ENCODE measurements at places on chromosomes 13 and 19.

DNA sequence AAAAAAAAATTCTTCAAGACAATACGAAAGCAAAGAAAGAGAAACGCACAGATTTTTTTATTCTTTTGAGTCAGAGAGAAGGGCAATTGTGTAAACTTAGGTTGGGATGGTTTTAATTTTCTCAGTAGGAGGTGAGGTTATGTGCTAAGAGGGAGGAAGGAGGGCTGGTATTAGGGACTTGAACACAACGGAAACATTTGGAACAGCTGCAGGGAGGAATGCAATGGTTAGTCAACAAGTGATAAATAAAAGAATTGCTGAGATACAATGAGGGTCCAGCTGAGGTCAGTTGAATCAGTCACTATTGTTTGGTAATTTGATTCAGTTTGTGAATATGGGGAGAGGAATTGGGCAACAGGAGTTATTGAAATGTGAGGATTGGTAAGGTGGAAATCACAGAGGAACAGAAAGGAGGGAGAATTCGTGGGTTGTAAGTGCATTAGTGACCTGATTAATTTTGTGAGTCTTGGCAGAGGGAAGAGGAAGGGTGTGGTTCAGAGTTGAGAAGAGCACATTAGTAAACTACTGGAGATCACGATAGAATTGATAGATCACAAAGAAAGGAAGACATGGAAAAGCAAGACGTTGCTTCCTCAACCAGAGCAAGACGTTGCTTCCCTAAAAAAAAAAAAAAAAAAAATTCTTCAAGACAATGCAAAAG lies 499.5 kb upstream of the SPRY2 start:
- no peak for ATAC-seq

GRCh38 chr13:100526318-100527000 lies 62.1 kb downstream of the GGACT start:
- ATAC-seq = no peak

- ATAC-seq = no peak
Observed at GRCh38 chr13:41460074-41460465, 2.7 kb downstream of the RGCC start.

GRCh38 chr13:41018602-41018948 lies 541 bp downstream of the ELF1 start:
- ATAC-seq = no peak

- ATAC-seq = no peak
Observed at GRCh38 chr13:20983386-20983785, 78.0 kb downstream of the LATS2 start.

- ATAC-seq = peak; percentile 88
Observed at GRCh38 chr19:41000310-41000737, 9.2 kb downstream of the CYP2B6 start.

GRCh38 chr13:42891591-42891990 lies 100.5 kb downstream of the EPSTI1 start:
- peak; percentile 66 for ATAC-seq

GRCh38 chr13:77583581-77583980 lies 48.1 kb downstream of the SCEL start:
- no peak for ATAC-seq

GRCh38 chr13:110697842-110698241 lies 8.1 kb downstream of the CARS2 start:
- no peak for ATAC-seq

- no peak for ATAC-seq
Observed at GRCh38 chr19:45616704-45617017, 14.6 kb upstream of the GPR4 start.

- ATAC-seq = no peak
Observed at GRCh38 chr19:2253106-2254063, 2.8 kb downstream of the JSRP1 start.

DNA sequence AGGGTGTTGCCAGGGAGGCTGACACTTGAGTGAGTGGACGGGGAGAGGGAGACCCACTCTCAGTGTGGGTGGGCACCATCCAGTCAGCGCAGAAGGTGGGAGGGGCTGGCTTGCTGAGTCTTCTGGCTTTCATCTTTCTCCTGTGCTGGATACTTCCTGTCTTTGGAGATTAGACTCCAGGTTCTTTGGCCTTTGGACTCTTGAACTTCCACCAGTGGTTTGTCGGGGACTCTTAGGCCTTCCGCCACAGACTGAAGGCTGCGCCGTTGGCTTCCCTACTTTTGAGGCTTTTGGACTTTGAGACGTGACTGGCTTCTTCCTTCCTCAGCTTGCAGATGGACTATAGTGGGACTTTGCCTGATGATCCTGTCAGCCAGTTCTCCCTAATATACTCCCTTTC lies 4.3 kb upstream of the LENG8 start:
- no peak for ATAC-seq

- ATAC-seq = peak; percentile 42
Observed at GRCh38 chr19:10863107-10863717, 8.1 kb upstream of the CARM1 start.

- ATAC-seq = no peak
Observed at GRCh38 chr19:40322271-40322610, 26.0 kb downstream of the C19orf47 start.

GRCh38 chr13:38685974-38686576 lies 802 bp upstream of the FREM2 start:
- ATAC-seq = no peak

GRCh38 chr13:25958986-25959385 lies 92.8 kb downstream of the SHISA2 start:
- no peak for ATAC-seq

- no peak for ATAC-seq
Observed at GRCh38 chr19:53772943-53773342, 51.2 kb downstream of the NLRP12 start.

GRCh38 chr13:98548230-98548629 lies 28.7 kb downstream of the STK24 start:
- ATAC-seq = peak; percentile 6

GRCh38 chr13:109182777-109183465 lies 553.5 kb downstream of the MYO16 start:
- ATAC-seq = no peak

DNA sequence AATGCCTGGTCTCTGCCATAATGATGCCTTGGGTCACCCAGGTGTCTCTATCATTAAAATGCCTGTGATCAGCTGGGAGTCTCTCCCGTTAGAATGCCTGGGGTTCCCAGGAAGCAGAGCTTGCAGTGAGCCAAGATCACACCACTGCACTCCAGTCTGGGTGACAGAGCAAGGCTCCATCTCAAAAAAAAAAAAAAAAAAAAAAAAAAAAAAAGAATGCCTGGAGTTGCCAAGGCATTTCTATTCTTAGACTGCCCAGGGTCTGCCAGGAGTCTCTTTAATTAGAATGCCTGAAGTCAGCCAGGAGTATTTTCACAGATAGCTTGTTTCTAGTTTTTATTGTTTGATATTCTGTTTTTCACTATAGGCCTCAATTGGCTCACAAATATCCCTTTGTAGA lies 1552.5 kb downstream of the UQCRFS1 start:
- no peak for ATAC-seq

GRCh38 chr13:95955255-95955654 lies 97.9 kb downstream of the UGGT2 start:
- no peak for ATAC-seq

GRCh38 chr19:11195681-11196080 lies 1.7 kb downstream of the KANK2 start:
- ATAC-seq = no peak

GRCh38 chr19:10892256-10892655 lies 20.9 kb downstream of the CARM1 start:
- no peak for ATAC-seq

- ATAC-seq = peak; percentile 85
Observed at GRCh38 chr19:41426952-41427646, at the start of gene B3GNT8. Gene B3GNT8 (minus strand): TSS chr19:41427374. CDS start chr19:41426778, 596 bp downstream.

- ATAC-seq = peak; percentile 66
Observed at GRCh38 chr19:43316591-43317319, 36.7 kb upstream of the CD177 start.

DNA sequence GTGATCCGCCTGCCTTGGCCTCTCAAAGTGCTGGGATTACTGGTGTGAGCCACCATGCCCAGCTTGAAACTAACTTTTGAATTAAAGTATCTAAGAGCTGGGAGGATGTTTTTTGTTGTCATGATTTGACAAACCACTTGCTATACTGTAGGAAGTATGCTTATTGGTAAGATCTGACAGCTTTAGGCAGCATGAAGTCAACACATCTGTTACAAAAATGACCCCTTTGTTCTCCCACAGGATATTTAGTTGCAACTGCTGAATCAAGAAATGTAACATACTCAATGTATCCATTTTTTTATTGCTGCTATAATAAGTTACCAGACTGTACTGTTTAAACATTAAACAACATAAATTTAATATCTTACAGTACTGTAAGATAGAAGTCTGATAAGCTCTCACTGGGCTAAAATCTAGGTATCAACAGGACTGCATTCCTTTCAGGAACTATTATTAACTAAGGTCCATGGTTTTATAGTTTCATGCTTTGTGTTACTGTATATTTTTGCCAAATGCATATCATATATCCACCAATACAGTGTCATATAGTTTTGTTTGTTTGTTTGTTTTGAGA lies 22.8 kb upstream of the LRP3 start:
- no peak for ATAC-seq

DNA sequence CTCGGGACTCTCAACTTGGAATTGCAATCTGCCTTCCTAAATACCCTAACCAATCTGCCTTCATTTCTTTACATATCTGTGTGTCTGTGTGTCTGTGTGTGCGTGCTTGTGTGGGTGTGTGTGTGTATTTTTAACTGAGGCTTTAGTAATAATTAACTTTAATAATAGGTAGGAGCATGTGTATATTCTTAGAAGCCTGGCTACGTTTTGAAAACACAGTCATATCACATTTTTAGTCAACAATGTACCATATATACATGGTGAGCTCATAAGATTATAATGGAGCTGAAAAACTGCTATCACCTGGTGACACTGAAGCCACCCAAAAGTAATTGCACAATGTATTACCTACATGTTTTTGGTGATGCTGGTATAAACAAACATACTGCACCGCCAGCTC lies 65.4 kb upstream of the ATXN8OS start:
- no peak for ATAC-seq

- no peak for ATAC-seq
Observed at GRCh38 chr19:28103921-28104320, 1109.0 kb downstream of the UQCRFS1 start.

DNA sequence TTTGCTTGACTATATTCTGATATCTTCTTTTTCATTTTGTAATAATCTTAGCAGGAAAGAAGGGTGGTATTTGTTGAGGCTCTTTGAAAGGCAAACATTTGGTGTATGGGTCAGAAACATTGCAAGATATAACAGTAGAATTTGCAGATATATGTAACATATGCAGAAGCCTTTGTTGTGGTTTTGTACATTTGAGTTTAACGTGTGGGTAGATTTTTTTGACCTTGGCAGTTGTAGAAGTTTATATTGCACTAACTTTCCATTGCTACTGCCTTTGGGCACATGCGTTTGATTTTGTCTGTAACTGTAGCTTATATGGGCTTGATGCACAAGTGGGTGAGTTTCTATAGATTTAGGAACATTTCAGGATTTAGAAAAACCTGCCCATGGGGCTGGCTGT lies 78.5 kb upstream of the SPRY2 start:
- ATAC-seq = no peak

- ATAC-seq = no peak
Observed at GRCh38 chr13:31168736-31169135, 7.0 kb upstream of the HSPH1 start.

DNA sequence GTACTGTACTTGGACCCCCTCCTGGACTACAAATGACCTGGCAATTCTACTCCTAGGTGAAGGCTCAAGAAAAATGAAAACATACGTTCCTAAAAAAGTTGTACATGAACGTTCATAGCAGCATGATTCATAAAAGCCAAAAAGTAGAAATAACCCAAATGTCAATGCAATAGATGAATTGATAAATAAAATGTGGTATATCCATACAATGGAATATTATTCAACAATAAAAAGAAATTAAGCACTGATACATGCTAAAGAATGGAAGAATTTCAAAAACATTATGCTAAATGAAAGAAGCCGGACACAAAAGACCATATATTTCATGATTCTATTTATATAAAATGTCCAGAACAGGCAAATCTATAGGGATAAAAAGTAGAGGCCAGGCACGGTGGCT lies 9.5 kb downstream of the ZNF432 start:
- ATAC-seq = no peak

DNA sequence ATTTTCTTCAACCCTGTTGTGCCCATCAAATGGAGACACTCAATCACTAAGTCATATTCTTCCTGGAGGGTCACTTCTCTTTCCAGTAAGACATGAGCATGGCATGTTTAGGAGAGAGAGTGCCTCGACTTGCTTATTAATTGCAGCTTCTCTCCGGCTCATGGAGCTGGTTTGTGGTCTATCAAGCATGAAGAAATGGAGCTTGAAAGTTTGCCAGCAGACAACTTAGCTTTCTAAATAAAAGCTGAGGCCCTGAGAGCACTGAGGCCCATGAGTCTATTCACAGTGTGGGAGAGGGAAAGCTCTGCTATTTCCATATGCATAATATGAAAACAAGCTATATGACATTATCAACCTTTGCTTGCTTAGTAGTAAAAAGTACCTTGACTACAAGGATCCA lies 378.5 kb downstream of the FGF9 start:
- ATAC-seq = no peak

DNA sequence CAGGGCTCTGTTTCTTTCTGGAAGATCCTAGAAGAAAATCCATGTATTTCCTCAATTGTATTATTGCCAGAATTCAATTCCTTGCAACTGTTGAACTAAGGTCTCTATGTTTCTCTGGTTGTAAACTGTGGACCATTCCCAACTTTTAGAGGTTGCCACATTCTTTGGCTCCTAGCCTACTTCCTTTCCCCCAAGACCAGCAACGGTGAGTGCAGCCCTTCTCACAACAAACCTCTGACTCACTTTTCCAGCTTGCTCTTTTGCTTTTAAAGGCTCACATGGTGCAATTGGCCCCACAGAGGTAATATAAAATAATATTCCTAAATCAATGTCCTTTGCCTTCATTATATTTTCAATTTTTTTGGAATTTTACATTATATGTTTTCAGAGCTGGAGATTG lies 371.3 kb downstream of the SLITRK5 start:
- ATAC-seq = no peak

- no peak for ATAC-seq
Observed at GRCh38 chr19:18982669-18983068, 41.7 kb upstream of the HOMER3 start.

DNA sequence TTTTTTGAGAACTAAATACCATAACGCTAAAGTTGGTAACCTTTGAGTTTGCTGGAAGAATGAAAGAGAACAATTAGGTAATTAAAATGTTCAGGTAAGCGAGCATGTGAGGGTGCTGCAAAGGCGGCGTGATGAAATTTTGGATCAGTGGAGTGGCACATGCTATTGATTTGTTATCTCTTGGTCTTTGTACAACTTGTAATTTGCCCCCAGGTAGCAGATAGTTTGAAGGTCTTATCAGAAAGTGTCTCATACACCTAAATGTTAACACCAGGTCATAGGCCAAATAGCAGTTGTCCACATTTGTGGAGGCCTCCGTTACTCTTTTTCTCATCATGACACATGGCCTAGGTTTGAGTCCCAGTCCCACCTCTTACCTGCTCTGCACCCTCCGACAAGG lies 14.9 kb downstream of the ARHGAP35 start:
- ATAC-seq = no peak

DNA sequence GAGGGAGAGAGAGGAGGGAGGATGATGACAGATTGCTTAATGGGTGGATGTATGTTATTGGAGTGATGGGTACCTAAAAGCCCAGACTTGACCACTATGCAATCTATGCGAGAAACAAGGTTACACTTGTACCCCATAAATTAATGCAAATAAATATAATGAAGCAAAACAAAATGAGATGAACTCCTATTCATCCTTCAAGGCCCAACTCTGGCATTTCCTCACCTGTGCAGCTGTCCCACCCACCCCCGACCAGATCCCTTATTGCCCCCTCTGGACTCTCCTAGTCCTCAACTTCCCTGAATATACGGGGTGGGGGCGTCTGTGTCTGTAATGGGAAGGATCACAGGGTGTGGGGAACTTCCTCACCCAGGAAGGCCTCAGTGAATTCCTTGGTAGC lies 4.1 kb downstream of the PGLYRP2 start:
- no peak for ATAC-seq
